Activated gamma-delta T cell (primary cell): ENCODE measurements at places on chromosomes 1 and 21.

DNA sequence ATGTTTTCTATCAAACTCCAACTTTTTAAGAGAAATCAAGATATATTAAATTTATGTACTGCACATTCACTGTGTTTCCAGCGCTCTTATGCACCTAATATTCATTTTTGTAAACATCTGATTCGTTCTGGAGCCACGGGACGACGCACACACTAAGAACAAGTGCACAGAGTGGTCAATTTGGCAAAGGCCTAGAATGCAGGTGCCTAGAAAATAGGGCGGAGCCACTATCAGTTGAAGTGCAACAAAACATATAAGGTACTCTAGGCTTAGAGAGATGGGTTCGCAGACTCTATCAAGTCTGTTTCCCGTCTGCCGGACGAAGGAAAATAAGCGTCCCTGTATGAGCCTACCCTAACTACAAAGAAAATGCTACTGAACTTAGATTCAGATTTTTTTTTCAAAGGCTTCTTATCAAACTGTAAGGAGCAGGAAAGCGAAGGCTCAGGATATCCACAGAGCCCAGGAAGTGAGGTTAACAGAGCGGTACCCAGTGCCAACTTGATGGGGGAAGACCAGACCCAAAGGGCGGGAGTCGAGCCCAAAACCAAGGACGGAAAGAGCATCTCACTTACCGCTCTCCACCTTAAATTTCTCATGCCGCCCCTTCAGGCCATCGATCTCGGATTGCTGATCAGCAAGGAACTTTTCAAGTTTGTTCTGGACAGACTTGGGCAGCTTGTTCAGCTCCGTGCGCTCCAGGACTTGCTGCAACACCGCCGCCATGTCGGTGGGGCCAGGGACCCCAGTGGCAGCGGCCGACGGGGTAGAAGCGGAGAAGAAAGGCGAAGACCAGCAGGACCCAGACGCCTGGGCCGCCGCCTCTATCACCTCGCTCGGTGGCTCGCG is 526 bp downstream of the TPR start:
- DNase-seq, result no peak

DNA sequence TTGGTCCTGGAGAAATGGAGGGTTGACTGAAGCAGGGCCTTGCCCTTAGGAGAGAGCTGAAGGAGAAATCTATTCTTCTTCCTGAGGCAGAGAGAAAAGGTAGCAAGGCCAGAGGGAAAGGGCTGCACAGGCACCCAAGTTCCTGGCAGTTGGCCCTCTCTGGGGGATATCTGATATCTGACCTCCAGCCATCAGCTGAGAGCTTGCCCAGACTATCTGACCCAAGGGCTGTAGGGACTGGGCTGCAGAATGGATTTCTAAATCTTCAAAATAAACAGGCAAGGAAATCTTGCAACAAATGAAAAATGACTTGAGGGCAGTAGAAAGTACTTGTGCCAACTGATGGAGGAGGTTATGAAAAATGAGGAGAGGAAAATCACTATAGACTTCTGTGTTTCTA is 498 bp upstream of the CLCA2 start:
- no peak for DNase-seq

GRCh38 chr1:228342627-228343190 is 63.9 kb downstream of the TRIM11 start:
- no peak for DNase-seq

DNA sequence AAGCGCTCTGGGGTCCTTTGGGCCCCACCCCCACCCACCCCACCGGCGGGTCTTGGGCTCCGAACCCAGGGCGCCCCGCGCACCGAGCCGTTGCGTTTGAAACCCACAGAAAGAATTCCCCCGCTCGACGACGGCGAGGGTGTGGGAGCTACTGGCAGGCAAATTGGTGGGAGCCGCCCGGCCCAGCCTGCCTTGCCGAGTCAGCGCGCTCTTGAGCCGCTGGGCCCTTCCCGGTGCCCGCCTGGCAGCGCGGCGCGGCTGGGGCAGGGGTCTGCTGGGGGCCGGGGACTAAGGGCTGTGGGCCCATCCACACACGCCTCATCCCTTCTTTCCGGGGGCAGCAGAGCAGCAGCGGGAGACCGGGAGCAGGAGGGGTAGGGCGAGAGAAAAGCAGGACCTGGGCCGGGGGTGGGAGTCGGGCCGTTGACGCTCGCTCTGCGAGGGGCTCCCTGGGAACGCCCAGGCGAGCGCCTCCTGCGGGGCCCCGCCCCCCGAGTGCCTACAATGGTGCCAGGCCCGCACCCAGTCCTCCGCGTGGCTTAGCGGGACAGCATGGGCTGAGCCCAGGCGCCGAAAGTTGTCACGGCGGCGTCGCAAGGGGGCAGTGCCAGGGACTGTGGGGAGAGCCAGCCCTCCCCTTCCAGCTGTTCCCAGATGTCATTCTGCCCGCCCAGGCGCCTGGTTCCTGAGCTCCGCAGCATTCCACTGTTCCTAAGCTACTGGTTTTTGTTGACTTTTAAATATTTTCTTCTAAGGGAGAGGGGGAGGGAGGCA is at the start of gene C1orf94:
C1orf94 (plus strand) TSS at position 78 of the 774 bp plus-strand sequence. CDS start 883 bp downstream, outside the sequence.
- DNase-seq, result no peak

DNA sequence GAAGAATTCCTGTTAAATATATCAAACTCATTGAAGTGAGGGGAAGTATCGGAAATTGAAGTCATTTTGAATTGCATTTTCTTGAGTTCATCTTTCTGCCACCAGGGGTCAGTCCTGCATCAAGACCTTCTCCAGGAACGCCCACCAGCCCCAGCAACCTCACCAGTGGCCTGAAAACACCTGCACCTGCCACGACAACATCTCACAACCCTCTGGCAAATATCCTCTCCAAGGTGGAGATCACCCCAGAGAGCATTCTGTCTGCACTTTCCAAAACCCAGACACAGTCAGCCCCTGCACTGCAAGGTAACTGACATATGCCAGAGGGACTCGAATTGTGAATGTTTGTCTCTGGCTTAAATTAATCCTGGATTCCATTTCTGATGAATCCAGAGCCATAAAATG is 22.8 kb upstream of the TARS2 start:
- no peak for DNase-seq

- DNase-seq, result no peak
Observed at GRCh38 chr1:218553197-218553596, 208.1 kb downstream of the TGFB2 start.

DNA sequence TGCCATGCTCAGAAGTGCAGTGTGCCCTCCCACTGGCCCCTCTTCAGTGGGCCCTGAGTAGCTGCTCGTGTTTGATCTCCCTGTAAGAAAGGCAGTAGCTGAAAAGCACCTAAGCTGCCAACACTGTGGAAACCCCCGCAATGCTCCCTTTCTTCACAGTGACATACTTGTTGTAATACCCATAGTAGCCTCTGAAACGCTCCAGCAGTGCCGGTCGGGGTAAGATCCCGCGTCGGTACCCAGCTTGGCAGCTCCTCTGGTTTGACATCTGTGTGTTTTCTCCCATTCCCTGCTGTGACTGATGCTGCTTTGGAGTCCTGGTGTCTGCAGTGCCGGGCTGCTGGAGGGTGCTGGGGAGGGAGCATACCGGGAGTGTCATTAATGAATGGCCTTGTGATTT is 3.6 kb downstream of the CHAF1B start:
- no peak for DNase-seq

DNA sequence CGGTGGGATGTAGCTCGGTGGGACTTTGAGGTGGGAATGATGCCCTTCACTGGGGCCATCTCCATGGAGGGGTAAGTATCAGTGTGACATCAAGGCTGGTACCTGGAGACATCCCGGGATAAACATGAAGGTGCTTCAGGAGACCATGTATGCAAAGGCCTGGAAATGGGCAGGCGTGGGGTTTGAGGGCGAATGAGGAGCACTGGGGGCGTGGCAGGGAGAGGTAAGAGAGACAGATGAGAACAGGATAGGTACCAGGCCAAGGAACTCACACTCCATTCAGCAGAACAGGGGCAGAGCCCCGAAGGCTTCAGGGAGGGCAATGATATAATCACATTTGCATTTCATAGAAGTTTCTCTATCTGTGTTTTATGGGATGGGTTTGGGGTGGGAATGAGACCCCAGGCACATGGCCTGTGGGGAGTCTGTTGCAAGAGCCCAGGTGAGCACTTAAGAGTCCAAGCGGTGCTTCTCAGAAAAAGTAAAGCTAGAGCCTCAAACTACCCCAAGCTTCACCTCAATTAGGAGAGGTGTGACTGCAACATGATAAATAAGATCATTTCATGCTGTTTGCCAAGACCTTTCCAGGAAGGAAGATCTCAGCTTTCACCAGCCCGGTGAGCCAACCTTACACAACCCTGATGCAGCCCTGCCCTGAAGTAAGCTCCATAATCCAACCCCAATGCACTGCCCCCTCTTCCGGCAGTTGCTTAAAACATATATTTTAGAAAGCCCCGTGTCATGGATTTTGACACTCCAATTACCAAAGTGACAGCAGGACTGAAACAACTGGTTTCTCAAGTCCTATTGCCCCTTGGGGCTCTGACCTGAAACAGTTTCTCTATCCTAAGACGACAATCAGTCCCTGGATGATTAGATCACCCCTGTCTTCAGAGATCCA is 7.4 kb downstream of the S100A9 start:
- DNase-seq, result no peak

DNA sequence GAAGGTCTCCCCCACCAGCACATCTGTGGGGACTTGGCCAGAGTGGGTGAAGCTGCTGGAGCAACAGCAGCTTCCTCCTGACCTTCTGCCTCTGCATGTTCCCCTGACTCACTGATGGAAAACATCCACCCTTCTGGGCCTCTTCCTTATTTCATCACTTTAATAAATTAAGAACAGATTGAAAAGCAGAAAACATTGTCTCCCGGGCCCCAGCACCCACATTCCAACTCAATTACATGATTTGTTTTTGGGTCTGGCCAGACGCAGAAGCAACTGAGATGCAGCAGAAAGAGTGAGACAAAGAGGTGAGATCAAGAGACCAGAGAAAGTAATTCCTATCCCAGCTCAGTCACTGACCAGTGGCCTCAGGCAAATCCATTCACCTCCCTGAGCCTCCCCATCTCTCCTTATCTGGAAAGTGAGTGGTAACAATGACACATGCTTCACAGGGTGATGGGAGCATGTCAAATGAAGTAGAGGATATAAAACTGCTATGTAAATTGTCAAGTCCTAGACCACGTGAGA is 157.1 kb downstream of the ELAVL4 start:
- DNase-seq, result no peak

DNA sequence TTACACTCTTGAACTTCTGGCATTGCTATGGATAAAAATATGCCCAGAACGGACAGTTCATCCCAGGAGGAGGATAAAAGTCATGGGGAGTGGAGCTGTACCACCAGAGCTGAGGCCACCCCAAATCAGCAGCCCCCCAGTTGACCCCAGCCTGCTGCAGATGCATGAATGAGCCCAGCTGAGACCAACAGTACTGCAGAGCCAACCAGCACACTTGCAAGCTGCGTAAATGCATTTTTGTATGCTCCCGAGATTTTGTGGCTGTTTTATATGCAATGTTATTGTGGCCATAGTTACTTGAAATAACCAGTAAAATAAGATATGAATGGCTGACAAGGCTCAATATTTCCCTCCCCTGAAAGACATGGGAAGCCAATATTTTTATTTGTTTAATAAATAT is 264.6 kb downstream of the DUSP10 start:
- no peak for DNase-seq

GRCh38 chr21:41684381-41685245 is 82.2 kb downstream of the RIPK4 start:
- no peak for DNase-seq

DNA sequence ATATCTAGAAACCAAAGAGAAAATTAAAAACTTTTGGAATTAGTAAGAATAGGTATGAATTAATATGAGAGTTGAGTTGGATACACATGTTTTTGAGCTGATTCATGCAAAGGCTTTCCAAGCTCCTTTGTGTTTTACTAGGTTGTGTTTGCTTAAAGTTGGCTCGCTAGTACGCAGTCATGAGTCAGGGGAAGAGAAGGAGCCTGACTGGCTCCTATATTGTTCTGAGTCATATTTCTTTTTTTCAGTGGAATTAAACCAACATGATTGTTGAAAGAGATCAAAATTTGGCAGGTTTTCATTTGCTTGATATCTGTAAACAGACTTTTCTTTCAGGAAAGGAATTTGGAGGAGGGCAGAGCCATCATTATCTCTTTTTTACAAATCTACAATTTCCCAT is 66.7 kb downstream of the MAGI3 start:
- DNase-seq, result no peak

DNA sequence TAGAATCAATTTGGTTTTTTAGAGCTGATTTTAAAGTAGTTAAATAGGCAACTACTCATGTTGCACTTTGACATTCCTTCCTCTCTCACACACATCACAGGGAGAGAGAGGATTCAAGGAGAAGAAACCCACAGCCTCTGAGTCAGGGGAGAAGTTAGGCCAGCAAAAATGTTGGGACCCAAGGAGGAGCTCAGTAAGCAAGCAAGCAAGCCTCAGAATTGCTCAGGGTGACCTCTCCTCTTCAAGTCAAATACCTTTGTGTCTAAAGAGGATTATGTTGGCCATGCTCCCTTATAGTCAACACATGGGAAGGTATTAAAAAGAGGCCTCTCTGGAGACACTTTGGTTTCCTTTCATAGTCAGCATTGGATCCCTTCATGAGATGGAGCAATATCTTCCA is 80.5 kb upstream of the WARS2 start:
- no peak for DNase-seq

GRCh38 chr1:78045926-78046778 is at the start of gene GIPC2:
GIPC2 (plus strand) TSS chr1:78045966; CDS start chr1:78046095, 129 bp downstream.
- DNase-seq, result no peak
